Naive B cell (primary cell): ENCODE measurements at places on chromosomes 7 and 10. TPM values are rescaled to one million over a fixed set of nuclear protein-coding genes. Genes with fewer than 3 reads are reported as not detected.

Gene ITPRID1
- not detected for polyA plus RNA-seq

Gene PLXNA4
- not detected for polyA plus RNA-seq

Gene ACSM6
- not detected for polyA plus RNA-seq

Gene HEPACAM2
- polyA plus RNA-seq = not detected

Gene TMEM229A
- polyA plus RNA-seq = not detected

Gene ATOH7
- not detected for polyA plus RNA-seq

GRCh38 chr10:124685261-124685660 is 58.9 kb downstream of the FAM53B start:
- DNase-seq = peak; percentile 67

GRCh38 chr7:157037635-157038034 is 27.2 kb upstream of the MNX1 start:
- DNase-seq = no peak

DNA sequence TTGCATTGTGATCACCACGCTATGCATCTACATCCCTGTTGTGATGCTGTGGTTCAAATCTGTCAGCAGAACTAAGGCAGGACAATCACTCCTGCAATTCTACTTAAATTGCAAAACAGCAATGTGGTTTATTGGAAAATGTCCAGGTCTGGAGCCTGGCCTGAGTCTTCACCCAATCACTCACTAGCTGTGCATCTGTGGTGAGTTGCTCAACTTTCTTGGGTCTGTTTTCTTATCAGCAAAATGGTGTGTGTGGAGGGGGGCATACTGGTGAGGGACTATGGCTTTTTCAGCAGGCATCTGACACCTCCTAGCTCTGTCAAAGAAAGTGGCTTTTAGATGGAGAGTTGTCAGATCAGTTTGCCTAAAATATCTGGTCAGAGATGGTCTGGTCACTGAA is 108.3 kb upstream of the FEZF1 start:
- DNase-seq = no peak

DNA sequence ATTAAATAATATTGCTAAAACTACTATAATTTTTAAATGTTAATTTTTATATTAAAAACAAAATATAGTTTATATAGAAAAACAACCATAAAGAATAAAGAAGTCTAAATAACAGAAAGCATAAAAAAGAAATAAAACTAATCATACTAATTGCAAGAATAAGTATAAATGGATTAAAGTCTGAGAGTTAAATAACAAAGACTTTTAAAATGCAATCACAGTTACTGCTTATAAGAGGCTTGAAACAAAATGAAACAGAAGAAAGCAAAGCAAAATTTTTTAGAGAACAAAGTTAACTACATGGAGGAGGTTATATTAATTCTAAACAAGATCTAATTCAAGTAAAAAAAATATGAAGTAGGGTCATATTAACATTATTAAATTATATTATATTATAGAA is 41.1 kb downstream of the PRR15 start:
- DNase-seq = no peak

GRCh38 chr10:90162271-90162853 is 461.0 kb downstream of the KIF20B start:
- DNase-seq = no peak

DNA sequence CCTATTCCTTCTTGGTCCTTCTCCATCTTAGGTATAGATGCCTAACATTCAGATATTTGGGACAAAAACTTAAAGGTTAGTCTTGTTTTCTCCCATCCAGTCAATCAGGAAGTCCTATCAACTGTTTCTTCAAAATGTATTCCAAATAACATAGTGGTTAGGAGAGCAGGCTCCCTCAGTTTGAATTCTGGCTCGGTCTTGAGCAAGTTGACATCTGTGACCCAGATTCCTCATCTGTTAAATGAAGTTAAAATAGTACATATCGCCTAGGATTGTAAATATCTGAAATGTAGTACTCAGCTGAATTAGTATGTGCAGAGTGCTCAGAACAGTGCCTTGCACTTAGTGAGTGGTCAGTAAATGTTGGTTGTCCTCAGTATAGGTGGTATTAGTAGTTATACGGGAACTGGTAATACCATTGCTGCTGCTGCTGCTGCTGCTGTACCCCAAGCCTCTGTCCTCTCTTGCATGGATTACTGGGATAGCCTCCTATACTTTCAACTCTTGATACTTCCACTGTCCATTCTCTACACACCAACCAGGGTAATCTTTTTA is 58.6 kb downstream of the RALA start:
- no peak for DNase-seq

- DNase-seq = no peak
Observed at GRCh38 chr10:119285495-119286267, 78.3 kb downstream of the GRK5 start.

DNA sequence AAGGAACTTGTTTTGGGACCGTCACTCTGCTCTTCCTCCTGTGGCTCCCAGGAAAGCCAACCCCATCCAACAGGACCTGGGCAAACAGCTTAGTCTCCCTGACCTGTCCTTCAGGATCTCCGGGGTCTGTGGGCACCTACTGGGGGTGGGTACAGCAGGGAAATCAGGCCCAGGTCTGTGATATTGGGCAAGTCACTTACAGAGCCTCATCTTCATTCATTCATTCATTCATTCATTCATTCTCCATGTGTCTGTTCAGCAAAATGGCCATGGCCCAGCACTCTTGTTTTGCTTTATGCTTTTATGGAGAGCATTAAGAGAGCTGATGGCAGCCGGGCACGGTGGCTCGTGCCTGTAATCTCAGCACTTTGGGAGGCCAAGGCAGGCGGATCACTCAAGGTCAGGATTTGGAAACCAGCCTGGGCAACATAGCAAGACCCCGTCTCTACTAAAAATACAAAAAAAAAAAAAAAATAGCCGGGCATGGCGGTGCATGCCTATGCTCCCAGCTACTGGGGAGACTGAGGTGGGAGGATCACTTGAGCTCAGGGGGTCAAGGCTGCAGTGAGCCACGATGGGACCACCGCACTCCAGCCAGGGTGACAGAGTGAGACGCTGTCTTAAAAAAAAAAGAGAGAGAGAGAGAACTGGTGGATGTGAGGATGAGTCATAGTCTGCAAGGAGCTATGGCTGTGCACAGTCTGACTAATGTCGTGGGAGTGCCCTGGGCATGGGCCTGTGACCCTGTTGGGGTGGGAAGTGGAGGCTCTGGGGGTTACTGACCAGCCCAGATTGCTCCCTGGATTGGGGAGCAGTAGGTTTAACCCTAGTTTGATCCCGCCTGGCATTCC is 54.3 kb downstream of the CLIP2 start:
- no peak for DNase-seq

- DNase-seq = no peak
Observed at GRCh38 chr7:21920936-21921335, 24.8 kb downstream of the CDCA7L start.

DNA sequence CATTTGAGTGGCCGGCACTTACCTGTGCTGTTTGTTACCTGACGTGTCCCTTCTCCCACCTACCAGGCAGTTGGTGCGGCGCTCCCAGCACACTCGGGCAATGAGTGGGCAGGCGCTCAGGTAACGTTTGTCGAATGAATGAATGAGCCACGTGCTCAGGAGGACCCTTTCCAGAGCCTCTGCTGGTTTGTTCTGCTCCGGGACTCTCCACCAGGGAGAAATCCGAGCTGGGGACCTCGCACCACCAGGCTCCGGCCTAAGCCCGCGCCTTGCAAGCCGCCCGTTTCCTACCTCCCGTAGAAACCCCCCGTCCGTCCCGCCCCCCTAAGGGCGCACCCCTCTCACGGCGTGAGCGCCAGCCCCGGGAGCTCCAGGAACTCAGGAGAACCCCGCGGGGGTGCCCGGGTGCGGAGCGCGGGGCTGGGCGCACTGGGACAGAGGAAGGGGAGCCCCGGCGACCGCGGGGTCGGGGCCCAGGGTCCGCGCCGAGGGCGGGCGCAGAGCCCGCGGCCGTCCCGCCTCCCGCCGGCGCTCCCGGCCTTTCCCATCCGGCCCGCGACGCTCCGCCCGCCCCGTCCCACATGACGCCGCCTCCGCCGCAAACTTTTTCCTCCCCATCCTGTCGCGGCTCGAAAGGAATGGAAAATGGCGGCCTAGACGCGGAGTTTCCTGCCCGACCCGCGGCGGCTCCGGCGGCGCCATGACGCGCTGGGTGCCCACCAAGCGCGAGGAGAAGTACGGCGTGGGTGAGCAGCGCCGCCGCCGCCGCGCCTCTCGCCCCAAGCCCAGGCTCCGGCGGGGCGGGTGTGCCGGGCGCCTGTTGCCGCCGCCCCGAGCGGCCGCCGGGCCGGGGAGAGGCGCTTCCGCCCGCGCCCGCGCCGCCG is at the start of gene DOCK1:
Gene DOCK1 (plus strand): TSS at position 611 of the 884 bp plus-strand sequence. CDS start 90 bp downstream, at position 701.
- DNase-seq = no peak

GRCh38 chr7:43143918-43144589 is 31.6 kb downstream of the HECW1 start:
- DNase-seq = no peak

DNA sequence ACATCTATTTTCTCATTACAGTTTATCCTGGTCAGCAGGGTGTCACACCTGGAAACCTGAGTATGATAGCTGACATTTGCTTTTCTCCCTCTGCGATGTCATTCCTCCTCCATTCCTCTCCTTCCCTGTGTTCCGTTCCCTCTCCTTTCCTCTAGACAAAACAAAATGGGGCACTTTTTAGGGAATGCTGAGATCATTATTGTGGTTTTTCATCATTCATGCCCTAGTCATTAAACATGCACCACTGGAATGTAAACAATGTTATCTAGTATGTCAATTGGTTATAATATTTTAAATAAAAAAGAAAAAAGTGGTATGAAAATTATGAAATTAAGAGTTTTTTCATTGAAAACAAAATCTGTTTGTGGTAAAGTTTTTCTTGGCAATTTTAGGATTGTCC is 132.6 kb downstream of the MAPK8 start:
- no peak for DNase-seq

DNA sequence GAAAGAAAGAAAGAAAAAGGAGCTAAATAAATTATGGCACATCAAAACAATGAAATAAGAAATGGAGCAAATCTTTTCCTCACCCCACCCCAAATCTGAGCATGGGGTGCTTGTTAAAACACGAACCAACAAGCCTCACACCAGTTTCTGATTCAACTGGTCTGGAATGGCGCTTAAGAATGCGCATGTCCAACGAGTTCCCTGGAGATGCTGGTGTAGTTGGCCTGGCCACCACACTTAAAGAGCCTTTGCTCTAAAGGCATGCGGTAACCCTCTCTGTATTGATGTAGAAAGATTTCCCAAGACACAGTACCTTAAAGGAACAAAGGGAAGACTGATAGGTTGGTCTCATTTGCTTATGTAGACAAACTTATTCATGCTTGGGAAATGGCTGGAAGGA is 49.1 kb upstream of the STEAP1B start:
- DNase-seq = no peak

DNA sequence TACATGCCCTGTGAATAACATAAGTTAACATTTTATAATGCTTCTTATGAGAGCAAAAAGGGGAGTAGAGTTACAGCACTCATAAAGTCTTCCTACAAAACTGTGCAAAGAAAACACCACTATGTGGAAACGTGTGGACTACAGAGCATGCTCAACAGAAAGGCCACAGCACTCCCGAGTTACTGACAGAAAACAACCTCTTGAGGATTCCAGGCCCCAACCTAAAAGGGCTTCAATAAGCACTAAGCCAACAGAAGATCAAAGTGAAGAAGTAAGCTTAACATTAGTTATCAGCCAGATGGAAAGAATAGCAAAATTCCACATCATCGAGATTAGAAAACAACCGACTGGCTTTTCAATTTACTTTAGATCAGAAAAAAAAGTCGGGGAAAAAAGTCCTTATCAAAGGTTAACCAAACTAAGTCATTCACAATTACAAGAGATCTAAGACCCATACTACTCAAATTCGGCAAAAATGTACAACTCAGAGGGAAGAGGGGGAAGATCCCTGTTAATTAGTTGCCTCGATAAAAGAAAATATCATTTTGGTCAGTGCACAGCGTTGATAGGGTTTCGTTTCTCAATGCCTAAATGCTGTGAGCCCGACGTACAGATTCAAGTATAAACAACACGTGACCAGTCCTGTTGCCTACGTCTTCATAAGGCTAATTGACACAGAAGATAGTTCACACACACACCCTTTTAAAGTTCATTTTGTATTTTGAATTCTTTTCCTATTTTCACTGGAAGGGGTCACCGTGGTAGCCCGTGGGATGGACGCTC is 1.4 kb downstream of the KBTBD2 start:
- DNase-seq = peak; percentile 61

- DNase-seq = no peak
Observed at GRCh38 chr7:92275327-92275726, 29.6 kb downstream of the ANKIB1 start.

GRCh38 chr7:5627745-5628547 is 153.5 kb downstream of the RNF216 start:
- DNase-seq = no peak

DNA sequence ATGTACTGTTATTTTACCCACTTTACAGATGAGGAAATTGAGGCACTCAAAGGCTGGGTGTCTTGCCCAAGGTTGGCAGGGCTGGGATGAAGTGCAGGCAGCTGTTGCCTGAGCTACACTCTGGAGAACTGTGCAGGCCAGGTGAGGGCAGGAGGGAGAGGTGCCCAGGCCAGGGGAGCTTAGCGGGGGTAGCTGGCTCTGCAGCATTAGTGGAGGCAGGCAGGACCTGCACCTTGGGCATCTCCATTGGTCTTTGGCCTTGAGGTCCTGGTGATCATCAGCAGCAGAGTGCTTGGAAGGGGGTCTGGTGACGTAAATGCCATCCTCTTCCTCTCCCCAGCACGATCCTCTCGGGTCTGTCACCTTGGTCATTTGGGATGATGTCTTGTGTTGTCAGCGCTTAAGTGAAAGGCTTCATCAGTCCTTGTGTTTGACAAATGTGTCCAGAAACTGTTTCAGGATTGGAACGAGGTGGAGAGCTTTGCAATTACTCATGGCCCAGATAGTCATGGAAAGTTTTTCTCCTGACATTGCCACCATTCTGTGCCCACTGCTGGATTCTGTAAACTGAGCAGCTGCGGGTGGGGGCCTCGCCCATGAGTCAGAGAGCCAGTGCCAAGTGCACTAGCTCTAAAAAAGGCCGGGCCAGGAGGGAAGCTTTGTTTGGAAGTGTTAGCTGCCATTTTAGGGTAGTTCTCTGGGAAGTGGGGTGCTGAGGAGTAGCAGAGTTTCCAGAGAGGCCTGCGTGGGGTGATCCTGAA is 47.6 kb downstream of the TSPAN15 start:
- no peak for DNase-seq

GRCh38 chr10:68032113-68032512 is 43.0 kb downstream of the HERC4 start:
- DNase-seq = no peak
